ENCODE measurements at places on chromosomes 4 and X.

GRCh38 chr4:10164877-10165283, 48.3 kb upstream of the WDR1 start:
- peak; percentile 34 for DNase-seq

DNA sequence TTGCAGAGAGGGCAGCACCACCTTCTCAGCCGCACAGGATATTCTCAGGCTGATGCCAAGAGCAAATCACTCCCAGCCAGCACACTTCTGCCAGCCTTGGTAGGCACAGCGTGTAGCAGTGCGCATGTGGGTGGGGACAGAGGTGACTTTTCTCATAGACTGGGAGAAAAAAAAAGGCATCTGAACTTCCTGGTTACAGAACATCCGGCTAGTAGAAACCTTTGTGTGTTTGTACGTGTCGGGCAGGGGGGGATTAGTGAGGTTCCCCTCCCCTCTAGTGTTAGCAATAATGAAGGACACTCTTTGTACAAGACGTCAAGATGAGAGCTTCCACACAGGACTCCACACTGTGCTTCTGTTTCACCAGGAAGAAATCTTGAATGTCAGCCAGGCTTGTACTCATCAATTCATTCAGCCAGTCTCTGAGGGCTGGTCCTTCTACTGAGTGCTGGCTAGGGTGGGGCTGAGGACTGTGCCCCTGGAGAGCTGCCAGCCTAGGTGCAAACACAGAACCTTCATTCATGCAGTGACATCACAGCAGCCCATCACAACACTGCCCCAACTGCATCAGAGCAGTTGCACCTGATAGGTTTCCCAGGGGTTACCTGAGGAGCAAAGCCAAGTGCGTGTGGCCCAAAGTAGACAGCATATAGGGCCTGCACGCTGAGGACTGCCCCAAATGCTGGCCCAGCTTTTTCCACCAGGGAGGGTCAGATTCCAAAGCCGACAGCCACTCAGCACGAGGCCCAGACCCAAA, 34.7 kb downstream of the SLC25A5 start:
- peak; percentile 34 for DNase-seq

GRCh38 chrX:15882704-15883539, 28.3 kb upstream of the AP1S2 start:
- DNase-seq = no peak

DNA sequence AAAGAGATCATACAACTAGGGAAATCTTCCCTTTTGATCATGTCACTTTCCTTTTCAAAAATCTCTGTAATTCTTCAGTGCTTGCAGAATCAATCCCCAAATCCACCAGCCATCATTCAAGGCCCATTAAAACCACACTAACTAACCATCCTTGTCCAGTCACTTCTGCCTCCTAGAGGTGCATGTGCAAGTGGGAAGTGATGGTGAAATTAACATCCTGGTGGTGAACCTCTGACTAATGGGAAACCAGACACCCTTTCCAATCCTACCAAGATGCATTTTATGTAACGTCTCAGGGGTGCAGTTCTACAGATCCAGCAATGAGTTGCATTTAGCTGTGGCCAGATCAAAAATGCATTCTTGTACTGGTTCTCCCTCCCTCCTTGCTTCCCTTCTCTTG, 341.8 kb downstream of the RAPGEF2 start:
- DNase-seq = no peak

GRCh38 chr4:17117746-17118145, 219.3 kb upstream of the LDB2 start:
- DNase-seq = no peak

DNA sequence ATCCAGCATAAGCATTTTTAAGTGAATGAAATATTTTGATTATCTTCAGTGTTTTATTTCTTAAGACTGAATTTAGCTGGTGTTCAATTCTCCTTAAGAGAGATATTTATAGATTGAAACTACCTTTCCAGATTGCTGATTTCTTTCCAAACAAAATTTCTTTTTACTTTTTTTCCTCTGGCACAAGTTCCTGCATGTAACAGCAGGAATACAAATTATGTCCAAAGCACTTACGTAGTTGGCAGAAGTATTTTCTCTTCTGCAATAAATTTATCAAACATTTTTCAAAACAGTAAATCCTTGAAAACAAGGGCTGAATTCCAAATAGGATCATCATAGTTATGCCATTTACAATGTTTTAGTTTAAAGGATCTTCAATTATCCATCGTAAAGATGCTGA, 412.6 kb downstream of the IQCM start:
- no peak for DNase-seq

DNA sequence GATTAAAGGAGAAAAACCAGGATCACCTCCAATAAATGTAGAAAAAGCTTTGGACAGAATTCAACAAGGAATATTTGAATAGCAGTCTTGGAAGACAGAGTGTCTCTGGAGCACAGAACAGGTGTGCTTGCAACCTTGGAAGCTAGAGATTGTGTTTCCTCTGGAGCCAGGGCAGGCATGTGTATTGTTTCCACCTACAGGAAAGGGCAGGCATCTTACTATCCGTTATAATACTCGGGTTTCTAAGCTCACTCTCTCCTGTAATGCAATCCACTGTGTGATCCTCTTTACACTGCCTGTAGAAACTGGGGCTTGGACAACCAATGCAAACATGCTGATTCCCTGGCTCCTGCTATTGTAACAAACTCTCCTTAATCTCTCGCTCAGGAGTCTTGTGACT, 14.4 kb downstream of the CCDC110 start:
- DNase-seq = no peak

GRCh38 chrX:45771560-45772340, 571.1 kb upstream of the DIPK2B start:
- DNase-seq = no peak

DNA sequence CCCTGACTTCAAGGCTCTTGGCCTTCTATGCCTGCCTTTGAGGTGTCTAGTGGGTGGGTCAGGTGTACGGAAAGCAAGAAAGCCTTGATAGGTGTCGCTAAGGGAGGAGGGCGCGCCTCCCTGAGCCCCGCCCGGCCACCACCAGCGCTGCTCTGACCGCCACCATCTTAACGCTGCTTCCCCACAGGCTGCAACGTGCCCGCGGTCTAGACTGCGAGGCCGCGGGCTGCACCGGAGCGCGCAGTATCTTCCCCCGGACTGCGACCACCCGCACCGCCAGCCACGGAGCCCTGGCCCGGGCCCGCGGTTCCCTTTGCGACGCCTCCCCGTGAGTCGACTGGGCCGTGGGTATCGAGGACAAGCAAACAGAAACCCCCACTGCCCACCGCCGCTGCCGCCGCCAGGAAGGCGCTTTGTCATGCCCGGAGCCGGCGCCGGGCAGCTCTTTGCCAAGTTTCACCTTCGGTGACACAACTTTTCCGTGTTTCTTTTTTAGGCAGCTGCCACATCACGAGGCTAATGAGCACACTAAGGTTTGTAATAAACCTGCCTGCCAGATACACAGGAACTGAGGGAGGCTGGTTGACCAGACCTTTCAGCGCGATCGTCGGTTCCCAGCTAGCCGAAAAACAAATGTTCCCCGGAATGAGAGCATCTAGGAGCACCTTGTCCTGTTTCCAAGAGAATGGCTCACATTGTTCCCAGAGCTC, 335.8 kb upstream of the F9 start:
- no peak for DNase-seq

- no peak for DNase-seq
Observed at GRCh38 chr4:20347531-20347930, 95.8 kb downstream of the SLIT2 start.

DNA sequence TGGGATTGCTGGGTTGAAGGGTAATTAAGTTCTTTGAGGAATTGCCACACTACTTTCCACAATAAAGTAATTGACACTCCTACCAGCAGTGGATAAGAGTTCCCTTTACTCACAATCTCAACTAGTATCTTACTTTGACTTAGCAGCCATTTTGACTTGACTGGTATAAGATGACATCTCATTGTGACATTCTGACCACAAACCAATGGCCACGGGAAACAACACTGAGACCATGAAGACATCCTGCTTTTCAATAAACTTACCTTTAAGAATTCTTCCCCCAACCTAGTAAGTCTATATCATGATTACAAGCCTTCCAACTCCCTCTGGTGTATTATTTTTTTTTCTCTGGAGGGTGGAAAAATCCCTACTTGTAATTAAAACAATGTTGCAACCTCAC, 66.9 kb upstream of the WDR1 start:
- DNase-seq = no peak

DNA sequence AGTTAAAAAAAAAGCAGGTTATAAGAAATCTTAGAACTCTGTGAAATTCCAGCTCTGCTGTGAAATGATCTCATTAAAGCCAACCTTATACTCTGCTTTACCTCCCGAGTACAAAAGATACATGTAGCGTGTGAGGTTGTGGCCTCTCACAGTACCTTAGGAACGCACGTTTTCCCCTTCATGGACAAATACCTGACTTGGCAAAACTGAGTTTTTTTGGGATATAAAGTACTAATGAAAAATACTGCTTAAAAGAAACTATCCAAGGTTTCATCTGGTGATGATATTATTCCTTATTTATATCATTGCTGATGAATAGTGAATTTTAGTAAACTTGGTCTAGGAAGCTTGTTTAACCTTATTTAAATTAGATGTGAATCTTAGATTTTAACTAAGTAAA, 48.9 kb downstream of the WWC2 start:
- no peak for DNase-seq

DNA sequence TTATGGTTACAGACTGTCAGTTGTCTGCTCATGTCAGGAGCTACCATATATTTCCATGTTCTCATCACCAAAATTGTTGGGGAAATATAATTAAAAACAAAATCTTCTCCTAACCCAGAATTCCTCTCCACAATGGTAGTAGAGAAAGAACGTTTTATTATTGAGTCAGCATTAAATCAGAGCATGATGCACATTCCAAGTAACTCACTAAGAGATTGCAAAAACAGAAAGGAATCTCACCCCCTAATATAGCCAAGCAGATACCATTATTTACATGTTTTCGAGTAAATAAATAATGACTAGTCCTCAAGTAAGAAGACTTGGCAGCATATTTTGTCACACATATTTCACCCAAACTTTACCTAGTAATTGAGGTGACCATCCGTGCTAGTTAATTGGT, 36.2 kb upstream of the ARHGEF6 start:
- DNase-seq = no peak

GRCh38 chr4:99817309-99817890, 773 bp downstream of the DAPP1 start:
- DNase-seq = peak; percentile 41

DNA sequence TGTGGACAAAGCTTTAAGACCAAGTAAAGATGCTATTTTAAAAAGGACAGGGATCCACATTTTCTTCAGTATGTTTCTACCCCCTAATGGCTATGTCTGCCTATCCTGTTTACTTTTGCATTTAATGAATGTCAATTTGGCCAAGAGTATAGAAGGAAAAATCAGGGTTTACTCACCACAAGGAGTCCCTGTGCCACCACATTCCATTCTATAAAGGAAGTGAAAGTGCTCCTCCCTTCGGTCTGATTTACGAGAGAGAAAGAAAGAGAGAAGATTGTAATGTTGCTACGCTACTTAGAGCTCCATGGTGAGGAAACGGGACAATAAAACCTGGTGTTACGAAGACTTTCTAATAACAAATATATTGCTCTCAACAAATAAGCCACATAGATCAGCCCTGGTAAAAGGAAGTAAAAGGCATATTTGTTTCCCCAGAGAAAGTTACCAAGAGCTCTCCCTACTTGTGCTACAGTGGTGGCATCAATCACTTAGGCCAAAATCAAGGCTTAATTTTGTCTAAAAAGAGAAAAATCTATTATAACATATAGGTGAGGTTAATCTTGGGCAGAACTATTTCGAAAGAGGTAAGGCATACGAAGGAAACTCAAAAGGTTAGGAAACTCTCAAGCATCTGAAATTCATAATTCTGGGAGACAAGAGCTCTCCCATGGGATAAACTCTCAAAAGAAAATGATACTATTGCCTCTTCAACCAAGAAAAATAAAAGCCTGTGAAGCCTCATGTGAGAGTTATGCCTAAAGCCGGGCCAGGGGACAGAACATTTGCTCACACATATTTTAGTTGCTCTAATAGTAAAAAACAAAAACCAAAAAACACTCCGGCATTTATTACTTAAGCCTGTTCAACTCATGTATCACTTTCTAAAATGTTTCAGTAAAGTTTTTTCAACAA, 29.5 kb downstream of the TAPT1 start:
- peak; percentile 30 for DNase-seq

DNA sequence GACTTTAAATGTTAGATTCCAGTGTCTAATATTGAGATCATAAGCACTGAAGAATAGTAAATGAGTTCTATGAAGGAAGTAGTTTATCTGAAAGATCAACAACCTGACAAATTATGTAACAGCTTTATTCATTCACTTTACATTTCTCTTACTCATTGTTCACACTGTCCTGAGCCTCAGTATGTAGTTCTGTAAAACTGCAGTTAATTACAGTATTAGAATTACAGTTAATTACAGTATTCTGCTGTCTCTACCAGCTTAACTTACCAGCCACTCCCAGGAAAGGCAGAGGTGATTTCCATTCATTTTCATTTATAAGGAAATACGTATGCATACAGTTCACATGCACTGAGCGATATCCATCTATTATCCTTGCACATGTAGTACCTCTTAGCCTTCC, 32.7 kb downstream of the NFKB1 start:
- no peak for DNase-seq

DNA sequence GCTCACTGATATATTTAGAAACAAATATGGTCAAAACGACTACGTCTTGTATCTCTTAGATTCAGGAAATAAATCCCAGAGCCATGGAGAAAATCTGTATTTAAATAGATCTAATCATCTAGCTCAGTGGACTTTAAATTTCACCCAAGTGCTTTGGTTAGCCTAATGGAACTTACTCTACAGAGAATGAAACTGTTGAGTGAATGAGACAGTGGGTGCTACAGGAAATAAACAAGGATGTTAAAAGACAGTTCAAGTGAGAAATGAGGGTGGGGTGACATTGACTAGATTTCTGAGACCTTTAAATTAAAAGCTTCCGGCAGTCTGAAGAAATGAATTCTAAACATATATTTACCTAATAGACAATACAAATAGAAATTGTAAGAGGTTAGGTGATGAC, 2197.0 kb downstream of the ARAP2 start:
- DNase-seq = no peak

Measured in RWPE1 (cell line).